ENCODE measurements at places on chromosomes 3 and 15.

DNA sequence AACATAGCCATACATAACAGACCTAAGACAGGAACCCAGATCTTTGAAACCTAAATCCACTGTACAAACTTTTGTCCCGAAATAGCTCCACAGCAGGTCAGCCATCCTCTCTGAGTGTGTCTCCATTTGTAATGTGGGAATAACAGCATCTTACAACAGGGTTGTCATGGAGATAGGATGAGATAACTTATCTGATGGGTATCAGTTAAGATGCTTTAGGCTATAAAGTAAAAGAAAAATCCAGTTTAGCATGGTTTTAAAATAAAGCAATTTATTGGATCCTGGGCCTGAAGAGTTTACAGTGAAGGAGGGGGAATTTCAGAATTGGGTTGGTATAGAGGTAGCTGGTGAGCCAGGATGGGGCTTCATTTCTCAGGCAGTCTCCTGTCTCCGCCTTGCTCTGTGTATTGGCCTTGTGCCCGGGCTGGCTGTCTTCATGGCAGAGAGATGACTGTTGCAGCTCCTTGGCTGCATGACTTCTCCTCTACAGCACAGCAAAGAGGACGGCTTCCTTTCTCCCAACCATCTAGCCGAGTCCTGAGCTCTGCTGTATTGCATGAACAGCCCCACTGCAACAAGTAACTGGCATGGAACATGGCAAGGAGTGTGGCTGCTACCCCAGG is 131.9 kb upstream of the PROK2 start:
- no peak for DNase-seq

DNA sequence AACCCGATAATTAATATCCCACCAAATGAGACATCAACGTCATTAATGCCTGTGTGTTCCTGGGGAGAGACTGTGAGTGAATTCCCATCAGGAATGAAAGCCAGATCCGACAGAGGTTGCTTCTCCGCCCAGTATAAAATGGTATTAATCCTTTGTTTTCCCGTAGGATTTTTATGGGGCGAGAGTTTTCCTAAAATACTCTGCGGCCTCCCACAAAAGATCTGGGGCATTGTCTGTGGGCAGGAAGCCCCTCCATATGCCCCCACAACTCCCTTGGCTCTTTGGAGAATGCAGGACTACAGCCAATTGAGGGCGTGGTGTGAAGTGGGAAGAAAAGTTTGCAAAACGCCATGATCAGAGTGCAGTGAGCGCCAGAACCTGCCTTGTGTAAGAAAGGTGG is 26.7 kb downstream of the ZIC4 start:
- DNase-seq = no peak

GRCh38 chr15:38992506-38992905 is 427.9 kb upstream of the RASGRP1 start:
- DNase-seq = no peak

- no peak for DNase-seq
Measured at GRCh38 chr3:2535206-2535605, 436.5 kb downstream of the CNTN4 start.

DNA sequence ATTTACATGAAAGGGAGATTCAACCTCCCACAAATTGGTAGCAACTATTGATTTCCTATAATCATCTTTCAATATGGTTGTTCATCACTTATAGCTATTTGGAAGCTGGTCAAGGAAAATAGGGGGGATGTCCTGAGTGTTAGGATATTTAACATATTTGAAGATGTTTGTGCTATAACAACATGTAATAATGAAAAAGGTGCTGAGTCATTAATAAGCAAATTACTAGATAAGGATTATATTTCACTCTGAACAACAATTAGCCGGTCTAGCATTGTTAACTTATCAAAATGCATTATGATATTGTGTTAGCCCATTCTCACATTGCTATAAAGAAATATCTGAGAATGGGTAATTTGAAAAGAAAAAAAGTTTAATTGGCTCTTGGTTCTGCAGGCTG is 225.8 kb upstream of the ARPP21 start:
- no peak for DNase-seq

DNA sequence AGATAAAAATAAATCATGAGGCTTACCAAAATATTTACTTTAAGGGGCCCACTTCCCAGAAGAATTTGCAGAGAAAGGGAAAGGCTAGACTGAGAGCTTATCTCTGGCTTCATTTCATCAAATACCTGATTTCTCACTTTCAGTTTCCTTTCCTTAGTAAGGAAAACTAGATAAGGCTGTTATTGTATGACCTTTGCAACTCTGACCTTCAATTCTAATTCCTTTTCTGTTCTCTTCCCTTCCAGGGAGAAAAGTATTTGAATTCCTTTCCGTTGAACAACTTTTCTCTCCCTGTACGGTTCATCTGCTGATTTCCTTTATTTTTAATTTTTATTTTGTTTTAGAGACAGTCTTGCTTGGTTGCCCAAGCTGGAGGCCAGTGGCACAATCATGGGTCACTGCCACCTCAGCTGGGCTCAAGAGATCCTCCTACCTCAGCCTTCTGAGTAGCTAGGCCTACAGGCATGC is 7.1 kb upstream of the PXK start:
- DNase-seq = no peak

DNA sequence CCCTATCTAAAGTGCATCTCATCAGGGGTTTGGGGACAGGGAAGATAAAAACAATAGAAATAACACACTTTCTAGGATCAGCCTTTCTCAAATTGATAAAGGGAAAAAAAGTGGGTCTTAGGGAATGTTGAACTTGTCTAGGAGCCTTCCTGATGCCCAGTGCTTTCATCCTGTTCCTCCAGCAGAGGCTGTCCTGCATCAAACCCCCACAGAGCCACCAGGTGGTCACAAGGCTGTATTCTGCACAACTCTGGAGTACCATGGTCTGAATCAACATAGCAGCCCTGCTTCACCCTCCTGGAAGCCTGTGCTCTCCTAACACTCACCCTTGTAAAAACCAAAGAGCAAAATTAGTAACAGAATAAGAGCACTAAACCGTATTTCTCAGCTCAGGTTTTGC is 118.5 kb upstream of the SLC25A36 start:
- no peak for DNase-seq

DNA sequence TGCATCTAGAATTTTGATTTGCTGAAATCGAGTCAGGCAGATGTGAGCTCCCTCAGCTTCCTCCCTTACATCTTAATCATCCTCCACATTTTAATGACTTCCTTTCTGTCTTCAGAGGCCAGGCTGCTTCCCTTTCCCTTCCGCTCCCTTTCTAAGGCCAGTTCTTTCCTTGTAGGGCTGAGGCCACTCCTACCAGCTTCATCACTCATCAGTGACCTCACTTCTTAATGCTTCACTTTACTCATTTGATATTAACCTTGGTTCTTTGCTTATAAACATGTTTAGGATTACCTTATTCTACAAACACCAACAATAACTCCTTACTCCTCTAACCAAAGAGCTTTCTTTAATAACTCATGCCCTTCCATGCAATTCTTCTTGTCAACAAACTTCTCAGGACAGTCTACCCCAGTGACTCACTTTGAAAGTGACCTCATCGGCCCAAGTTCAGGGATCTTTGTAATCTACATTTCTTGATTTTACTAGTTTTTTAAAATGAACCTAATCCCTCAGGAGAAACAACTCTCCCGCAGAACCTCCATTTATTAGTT is 23.9 kb downstream of the ILDR1 start:
- peak; percentile 89 for DNase-seq

DNA sequence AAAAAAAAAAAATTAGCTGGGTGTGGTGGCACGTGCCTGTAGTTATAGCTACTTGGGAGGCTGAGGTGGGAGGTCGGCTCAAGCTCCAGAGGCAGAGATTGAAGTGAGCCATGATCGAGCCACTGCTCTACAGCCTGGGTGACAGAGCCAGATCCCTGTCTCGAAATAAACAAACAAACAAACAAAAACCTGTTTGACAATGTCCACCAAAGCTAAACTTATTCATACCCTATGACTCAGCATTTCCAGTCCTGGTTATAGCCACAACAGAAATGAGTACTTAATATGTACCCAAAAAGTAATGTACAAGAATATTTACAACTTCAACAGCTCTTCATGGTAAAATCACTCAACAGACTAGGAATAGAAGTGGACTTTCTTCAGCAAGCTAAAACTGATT is 31.1 kb downstream of the SERP1 start:
- no peak for DNase-seq

GRCh38 chr3:123090728-123091531 is 24.1 kb downstream of the PDIA5 start:
- DNase-seq = no peak

- DNase-seq = no peak
Measured at GRCh38 chr3:113532698-113533533, 561 bp downstream of the SIDT1 start.

GRCh38 chr15:70720228-70721016 is 42.9 kb downstream of the UACA start:
- no peak for DNase-seq

- DNase-seq = peak; percentile 16
Measured at GRCh38 chr15:67783303-67783702, 42.0 kb upstream of the SKOR1 start.

GRCh38 chr3:187740421-187741399 is 4.6 kb downstream of the BCL6 start:
- peak; percentile 75 for DNase-seq

- DNase-seq = peak; percentile 21
Measured at GRCh38 chr15:78315686-78316282, 16.4 kb upstream of the SKIC8 start.

DNA sequence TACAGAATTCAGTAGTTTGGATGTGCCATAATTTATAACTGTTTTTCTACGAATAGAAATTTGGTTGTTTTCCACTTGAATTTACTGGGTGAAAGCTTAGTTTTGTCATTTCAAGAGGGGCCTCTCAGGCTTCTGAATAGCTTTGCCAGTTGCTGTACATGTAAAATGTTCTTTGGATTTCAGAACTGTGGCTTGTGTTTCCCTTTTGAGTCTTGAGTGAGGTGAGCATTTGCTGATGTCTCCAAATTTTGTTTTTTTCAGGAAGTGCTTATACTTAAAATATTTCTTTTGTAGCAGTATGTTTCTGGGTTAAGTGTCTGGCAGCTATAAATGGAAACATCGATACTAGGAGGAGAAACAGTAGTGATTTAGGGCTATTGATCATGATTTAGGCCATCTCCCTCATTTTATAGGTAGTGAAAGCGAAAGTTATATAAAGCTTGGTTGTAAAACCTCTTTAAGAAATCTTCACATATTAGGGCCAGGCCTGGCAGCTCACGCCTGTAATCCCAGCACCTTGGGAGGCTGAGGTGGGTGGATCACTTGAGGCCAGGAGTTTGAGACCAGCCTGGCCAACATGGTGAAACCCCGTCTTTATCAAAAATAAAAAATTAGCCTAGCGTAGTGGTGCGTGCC is 9.2 kb upstream of the TRAK1 start:
- DNase-seq = peak; percentile 23

- DNase-seq = no peak
Measured at GRCh38 chr3:151209654-151210053, 6.6 kb upstream of the GPR171 start.

DNA sequence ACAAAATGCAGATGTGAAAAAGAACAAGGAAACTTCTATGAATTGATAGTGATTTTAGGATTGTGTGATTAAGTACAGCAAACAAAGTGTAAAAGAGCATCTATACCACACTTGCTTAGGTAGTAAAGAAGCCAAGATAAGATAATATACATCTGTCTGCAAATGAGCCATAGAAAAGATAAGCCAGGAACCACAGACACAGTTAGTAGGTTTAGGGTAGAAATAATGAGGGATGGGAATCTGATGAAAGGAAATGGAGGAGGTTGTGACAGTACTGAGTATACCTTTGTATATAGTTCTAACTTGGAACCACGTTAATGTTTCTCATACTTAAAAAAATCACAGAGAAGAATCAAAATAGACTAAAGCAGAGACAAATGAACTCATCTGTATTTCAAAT is 54.0 kb downstream of the TCF12 start:
- no peak for DNase-seq

DNA sequence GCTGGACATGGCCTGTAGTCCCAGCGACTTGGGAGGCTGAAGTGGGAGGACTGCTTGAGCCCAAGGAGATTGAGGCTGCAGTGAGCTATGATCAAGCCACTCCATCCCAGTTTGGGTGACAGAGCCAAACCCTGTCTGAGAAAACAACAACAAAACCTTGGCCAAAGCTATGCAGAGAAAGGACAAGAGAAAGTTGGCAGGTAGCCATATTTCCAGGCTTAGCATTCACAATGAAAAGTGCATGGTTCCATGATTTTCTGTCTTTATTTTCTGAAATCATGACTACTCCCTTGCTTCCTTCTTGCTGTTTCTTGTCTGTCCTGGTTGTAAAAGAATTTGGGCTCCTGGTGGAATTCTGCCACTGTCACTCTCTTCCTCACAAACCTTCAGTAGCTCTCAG is 284.6 kb upstream of the C2CD4B start:
- DNase-seq = no peak

DNA sequence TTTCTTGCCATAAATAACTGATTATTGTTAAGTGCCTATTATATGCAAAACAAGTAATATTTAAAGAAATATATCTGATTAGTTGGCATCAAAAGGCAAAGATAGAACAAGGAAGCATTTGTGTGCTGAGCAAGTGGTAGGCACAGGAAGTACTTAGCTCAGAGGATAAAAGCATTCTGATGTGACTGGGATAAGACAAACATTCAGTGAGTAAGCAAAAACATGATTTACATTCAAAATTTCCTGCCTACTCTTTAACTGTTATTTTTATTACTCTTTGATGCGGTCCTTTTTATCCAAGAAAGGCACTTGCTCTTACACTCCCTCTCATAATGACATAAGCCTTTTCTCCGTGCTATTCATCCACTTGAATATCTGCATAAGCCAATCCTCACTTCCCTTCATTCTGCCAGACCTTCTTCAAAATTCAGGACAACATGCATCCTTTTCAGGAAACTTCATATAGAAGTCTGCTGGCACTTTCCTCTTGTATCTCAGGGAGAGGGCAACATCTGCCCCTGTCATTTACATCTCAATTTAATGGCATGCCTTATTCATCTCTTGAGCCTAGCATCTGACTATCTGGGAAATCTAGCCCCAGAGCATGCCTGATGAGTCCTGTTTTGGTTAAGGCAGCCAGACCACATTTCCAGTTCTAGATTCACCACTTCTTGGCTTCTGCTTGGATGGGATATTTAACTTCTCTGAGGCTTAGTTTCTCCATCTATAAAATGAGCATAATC is 478.2 kb upstream of the ROBO2 start:
- DNase-seq = no peak

GRCh38 chr3:184349563-184350470 is 11.6 kb downstream of the CLCN2 start:
- no peak for DNase-seq

DNA sequence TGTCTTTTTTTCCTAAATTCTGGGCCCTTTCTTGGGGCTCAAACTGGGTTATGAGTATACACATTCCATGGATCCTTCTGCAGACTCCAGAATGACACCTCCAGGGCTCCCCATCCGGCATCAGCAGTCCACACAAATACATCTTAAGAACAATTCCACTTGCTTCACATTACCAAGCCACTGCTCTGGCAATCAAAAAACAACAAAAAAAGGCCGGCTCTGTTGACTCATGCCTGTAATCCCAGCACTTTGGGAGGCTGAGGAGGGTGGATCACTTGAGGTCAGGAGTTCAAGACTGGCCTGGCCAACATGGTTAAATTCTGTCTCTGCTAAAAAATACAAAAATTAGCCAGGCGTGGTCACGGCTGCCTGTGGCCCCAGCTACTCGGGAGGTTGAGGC is 49.9 kb upstream of the LPP start:
- DNase-seq = no peak

All from suppressor macrophage treated with lipopolysaccharide for 4 hours (primary cell).